MCF 10A (cell line): ENCODE measurements at places on chromosomes 4 and X. TPM values are rescaled to one million over a fixed set of nuclear protein-coding genes. Genes with fewer than 3 reads are reported as not detected.

Gene PCDH11X
- total RNA-seq = 0.05 TPM in 1 of 2 replicates, not detected in the other

Gene OPRPN
- total RNA-seq = not detected in 2 replicates

Gene RRH
- not detected in 2 replicates for total RNA-seq

Gene SORBS2
- 19.3 and 29.1 TPM in 2 replicates for total RNA-seq

Gene RHOXF1
- not detected in 2 replicates for total RNA-seq

Gene UGT2B7
- total RNA-seq = not detected in 2 replicates

Gene DIPK2B
- not detected in 2 replicates for total RNA-seq

Gene PAGE5
- total RNA-seq = not detected in 2 replicates

Gene SPANXD
- not detected in 2 replicates for total RNA-seq

DNA sequence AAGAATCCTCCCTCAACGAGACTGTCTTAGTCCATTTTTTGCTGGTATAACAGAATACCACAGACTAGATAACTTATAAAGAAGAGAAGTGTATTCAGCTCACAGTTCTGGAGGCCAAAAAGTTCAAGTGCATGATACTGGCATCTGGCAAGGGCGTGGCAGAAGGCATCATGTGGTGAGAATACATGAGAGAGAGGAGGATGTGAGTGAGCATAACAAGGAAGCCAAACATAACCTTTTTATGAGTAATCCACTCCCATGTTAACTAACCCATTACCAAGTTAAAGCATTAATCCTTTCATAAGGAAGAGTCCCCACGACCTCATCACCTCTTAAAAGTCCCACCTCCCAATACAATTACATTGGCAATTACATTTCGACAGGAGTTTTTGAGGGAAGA lies 504.6 kb downstream of the IQCM start:
- no peaks in the 10 kb centered on the region for H3K36me3 ChIP-seq
- no peak overlapping the region for H3K27ac ChIP-seq
- no peak for DNase-seq
- peaks cover 8% of the 10 kb centered on the region for H3K4me1 ChIP-seq

DNA sequence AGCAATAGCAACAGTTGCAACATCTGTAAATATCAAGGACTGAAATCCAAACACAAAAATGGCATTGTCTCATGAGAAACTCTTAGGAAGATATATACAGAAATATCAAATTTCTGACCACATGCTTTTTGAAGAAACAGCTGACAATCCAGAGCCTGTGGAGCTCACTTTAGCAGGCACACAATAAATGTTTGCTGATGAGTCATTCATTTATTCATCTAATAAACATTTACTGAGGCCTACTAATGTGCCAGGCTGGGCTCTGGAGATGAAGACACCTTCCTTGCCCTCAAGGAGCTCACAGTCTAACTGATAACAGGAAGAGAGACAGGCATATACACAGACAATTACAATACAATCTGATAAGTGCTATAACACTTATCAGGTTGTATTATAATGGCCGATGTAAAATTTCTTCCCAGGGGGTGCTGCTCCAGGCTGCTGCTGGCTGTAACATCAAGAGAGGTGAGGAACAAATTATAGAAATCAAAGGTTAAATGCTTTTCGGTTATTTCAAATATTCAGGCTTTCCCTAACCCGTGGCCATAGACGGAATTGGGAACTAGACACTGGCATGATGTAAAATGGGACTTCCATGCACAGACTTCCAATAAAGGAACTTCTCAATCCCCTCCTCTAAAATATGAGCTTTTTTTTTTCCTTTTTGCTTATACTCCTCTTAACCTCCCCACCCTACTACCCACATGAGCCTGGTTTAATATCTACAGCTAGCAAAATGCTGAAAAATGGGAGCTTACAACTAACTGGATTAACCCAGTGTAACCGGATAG lies 16.8 kb upstream of the ZCCHC13 start:
- peak; percentile 16 for DNase-seq
- H3K27ac ChIP-seq = no peak overlapping the region
- H3K4me3 ChIP-seq = no peak overlapping the region
- H3K27me3 ChIP-seq = peaks cover 4% of the 10 kb centered on the region
- no peaks in the 10 kb centered on the region for H3K4me1 ChIP-seq
- H3K36me3 ChIP-seq = peaks cover 46% of the 10 kb centered on the region

DNA sequence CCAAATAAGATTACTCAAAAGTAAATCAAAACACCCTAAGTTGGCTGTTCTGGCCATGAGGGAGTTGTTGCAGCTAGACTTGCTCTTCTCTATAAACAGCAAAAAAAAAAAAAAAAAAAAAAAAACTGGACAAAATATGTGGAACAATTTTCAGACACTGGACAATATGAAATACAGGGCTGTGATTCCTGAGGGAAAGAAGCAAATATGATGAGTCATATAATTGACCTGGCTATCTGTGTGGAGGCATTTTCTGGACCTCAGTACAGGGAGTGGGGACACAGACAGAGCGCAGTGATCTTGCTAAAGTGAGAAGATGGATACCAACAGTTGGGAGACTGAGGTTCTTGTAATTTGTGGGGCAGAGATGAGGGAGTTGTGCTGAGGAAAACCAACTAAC lies 192.0 kb upstream of the HAND2 start:
- no peaks in the 10 kb centered on the region for H3K4me1 ChIP-seq
- H3K4me3 ChIP-seq = no peak overlapping the region
- no peak overlapping the region for H3K27ac ChIP-seq

GRCh38 chr4:106364282-106364681 lies 4.3 kb downstream of the GIMD1 start:
- no peak overlapping the region for H3K4me3 ChIP-seq
- no peak overlapping the region for H3K27ac ChIP-seq
- H3K36me3 ChIP-seq = no peaks in the 10 kb centered on the region
- H3K4me1 ChIP-seq = peaks cover 12% of the 10 kb centered on the region

DNA sequence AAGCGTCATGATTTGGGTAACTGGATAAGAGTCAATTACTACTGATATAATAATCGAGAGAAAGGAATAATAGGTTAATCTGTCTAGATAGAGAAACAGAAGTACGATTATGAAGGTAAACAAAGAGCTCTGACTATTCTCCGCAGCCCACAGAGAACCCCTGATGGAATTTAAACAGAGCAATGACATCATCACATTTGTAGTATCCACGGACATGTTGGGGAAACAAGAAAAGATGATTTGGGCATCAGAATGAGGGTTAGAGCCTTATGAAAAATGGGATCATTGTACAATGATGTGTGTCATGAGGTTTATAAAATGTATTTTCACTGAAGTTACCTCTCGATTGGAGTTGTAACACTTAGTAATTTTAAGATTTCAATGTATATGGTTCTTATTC lies 129.9 kb downstream of the DTHD1 start:
- DNase-seq = no peak
- no peaks in the 10 kb centered on the region for H3K4me1 ChIP-seq
- no peak overlapping the region for H3K4me3 ChIP-seq
- no peaks in the 10 kb centered on the region for H3K36me3 ChIP-seq

- H3K4me1 ChIP-seq = no peaks in the 10 kb centered on the region
- H3K36me3 ChIP-seq = no peaks in the 10 kb centered on the region
- peak; percentile 22 for DNase-seq
- no peak overlapping the region for H3K4me3 ChIP-seq
- H3K27me3 ChIP-seq = peaks cover 9% of the 10 kb centered on the region
Observed at GRCh38 chrX:18129690-18130089, 91.0 kb downstream of the BEND2 start.

GRCh38 chrX:139554376-139554775 lies 23.8 kb downstream of the F9 start:
- H3K36me3 ChIP-seq = no peaks in the 10 kb centered on the region
- no peak overlapping the region for H3K27ac ChIP-seq
- no peaks in the 10 kb centered on the region for H3K4me1 ChIP-seq
- no peak for DNase-seq
- H3K4me3 ChIP-seq = no peak overlapping the region
- H3K27me3 ChIP-seq = no peaks in the 10 kb centered on the region

GRCh38 chr4:89110541-89110985 lies 770 bp upstream of the TIGD2 start:
- peaks cover 18% of the 10 kb centered on the region for H3K36me3 ChIP-seq
- peak overlapping the region; percentile 79 for H3K4me3 ChIP-seq
- H3K27ac ChIP-seq = peak overlapping the region; percentile 61
- H3K4me1 ChIP-seq = peaks cover 11% of the 10 kb centered on the region
- no peak for DNase-seq

- H3K36me3 ChIP-seq = no peaks in the 10 kb centered on the region
- DNase-seq = peak; percentile 36
- peaks cover 10% of the 10 kb centered on the region for H3K27me3 ChIP-seq
- no peak overlapping the region for H3K27ac ChIP-seq
- no peak overlapping the region for H3K4me3 ChIP-seq
- no peaks in the 10 kb centered on the region for H3K4me1 ChIP-seq
Observed at GRCh38 chrX:50211510-50211909, 6.9 kb downstream of the CCNB3 start.

GRCh38 chr4:28351826-28352225 lies 1491.2 kb downstream of the STIM2 start:
- no peak overlapping the region for H3K4me3 ChIP-seq
- H3K4me1 ChIP-seq = no peaks in the 10 kb centered on the region
- H3K36me3 ChIP-seq = no peaks in the 10 kb centered on the region
- no peaks in the 10 kb centered on the region for H3K27me3 ChIP-seq
- H3K27ac ChIP-seq = peak overlapping the region; percentile 39

DNA sequence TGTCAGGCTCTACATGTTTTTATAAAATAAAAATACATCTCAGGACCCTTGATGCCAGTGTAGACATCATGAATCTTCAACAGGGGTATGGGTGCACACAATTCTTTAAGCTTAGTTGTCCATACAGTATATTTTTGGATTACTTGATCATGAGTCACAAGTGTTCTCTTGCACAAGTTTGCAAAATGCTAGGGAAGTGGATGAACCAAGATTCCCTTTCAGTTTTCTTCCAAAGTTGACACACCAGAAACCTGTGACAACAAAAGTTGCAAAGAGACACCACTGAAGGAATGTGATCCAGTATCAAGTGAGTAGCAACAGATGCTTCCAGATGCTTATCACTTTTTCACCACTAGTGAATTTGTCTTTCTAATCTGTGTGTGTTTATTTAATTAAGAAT lies 1021.2 kb downstream of the PCDH7 start:
- H3K4me3 ChIP-seq = no peak overlapping the region
- peak; percentile 47 for DNase-seq
- no peaks in the 10 kb centered on the region for H3K27me3 ChIP-seq
- no peaks in the 10 kb centered on the region for H3K36me3 ChIP-seq
- no peaks in the 10 kb centered on the region for H3K4me1 ChIP-seq
- H3K27ac ChIP-seq = no peak overlapping the region

DNA sequence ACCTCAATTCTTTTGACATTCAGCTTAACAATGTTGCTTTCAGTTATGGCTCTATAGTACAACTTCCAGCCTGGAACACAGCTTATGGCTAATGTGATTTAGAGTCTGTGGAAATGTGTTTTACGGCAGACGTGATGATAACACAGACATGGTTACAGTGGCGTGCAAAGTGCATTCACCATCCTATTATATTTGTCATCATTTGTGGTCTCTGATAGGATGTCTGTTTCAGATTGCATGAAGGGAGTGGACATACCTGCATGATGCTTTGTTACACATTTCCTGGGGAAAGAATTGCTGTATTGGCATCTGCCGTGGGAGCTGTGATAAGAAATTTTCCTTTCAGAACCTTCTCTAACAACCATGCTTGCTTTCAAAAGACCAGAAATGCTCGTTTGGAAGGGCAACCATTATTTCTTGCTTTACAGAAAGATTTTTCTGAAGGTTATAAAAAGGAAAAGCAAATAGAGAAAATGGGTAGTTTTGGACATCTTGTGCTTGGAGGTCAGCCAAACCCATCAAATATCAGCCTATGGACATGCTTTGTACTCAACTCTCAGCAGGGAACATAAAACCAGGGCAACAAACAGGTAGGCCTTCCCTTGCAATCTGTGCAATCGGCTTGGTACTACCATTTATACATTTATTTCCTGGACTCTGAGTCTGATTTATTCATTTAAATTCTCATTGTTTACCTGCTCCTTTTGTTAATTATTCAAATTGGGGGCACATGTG lies 273.9 kb downstream of the TLL1 start:
- no peaks in the 10 kb centered on the region for H3K27me3 ChIP-seq
- no peaks in the 10 kb centered on the region for H3K4me1 ChIP-seq
- DNase-seq = no peak
- H3K4me3 ChIP-seq = no peak overlapping the region

DNA sequence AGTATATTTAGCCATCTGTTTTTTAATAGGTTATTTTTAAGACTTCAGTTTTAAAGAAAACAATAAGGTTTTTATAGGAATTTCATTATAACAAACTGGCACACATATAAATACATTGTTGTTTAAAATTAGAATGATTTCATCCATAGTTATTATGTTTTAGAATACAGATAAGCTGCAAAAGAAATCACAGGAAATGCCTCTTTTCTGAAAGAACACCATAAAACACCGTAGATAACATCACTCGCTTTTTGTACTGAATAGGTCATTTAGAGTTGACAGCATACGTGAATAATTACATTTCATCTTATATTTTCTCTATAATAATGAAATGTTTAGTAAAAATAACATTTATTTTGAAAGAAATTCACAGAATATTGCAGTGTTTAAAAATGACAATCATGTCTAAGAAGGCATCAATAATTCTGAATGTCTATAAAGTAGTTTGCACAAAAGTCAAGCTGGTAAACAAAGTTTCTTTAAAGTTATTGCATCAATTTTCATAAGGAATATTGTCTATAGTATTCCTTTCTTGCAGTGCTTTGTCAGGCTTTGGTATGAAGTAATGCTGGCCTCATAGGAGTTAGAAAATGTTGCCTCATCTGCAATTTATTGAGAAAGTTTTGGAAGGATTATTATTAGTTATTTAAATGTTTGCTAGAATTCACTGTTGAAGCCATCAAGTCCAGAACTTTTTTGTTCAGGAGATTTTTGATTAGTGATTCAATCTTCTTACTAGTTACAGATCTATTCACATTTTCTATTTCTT lies 17.9 kb upstream of the VEGFC start:
- H3K27ac ChIP-seq = no peak overlapping the region
- H3K27me3 ChIP-seq = no peaks in the 10 kb centered on the region
- no peak overlapping the region for H3K4me3 ChIP-seq
- H3K4me1 ChIP-seq = no peaks in the 10 kb centered on the region
- H3K36me3 ChIP-seq = no peaks in the 10 kb centered on the region
- DNase-seq = no peak

GRCh38 chrX:47380268-47380667 lies 9.9 kb downstream of the ZNF157 start:
- no peak for DNase-seq
- H3K4me1 ChIP-seq = peaks cover 5% of the 10 kb centered on the region
- peak overlapping the region; percentile 65 for H3K27ac ChIP-seq
- H3K27me3 ChIP-seq = peaks cover 11% of the 10 kb centered on the region
- no peaks in the 10 kb centered on the region for H3K36me3 ChIP-seq
- no peak overlapping the region for H3K4me3 ChIP-seq

DNA sequence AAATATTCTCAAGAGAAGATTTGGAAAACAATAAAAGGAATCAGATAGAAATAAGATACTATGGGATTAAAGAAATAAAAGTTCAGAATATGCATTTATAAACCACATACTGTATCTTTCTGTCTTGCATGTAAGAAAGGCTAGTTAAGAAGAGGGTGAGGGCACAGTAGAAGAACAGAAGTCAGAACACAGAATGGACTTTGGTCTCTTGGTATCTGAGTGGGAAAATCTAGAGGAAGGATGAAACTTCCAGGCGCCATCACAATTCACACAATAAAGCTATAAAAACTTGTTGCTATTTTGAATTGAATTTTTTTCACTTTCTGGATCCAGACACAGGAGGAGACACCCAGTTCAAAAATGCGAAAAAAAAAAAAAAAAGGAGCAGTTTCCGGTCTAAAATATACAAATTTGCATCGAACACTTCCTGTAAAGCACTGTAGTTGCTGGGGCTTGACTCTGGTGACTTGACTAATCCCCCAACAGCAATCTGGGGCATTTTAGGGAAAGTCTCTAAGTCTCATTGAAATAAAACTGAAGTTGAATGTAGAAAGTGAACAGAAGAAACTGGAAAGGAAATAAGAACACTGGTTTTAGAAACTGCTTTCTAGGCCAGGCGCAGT lies 8.1 kb upstream of the NAAA start:
- H3K4me3 ChIP-seq = no peak overlapping the region
- DNase-seq = no peak
- no peaks in the 10 kb centered on the region for H3K27me3 ChIP-seq
- peaks cover 82% of the 10 kb centered on the region for H3K36me3 ChIP-seq
- no peaks in the 10 kb centered on the region for H3K4me1 ChIP-seq
